ENCODE measurements at places on chromosomes 5 and 9. TPM values are rescaled to one million over a fixed set of nuclear protein-coding genes. Genes with fewer than 3 reads are reported as not detected.

The NEUROG1 gene
- total RNA-seq: 0.39 TPM

- no peaks in the 10 kb centered on the region for H3K36me3 ChIP-seq
- no peak overlapping the region for H3K4me3 ChIP-seq
- H3K4me1 ChIP-seq: no peaks in the 10 kb centered on the region
- H3K27ac ChIP-seq: no peak overlapping the region
Measured at GRCh38 chr9:3058409-3058808, 214.5 kb upstream of the PUM3 start.

DNA sequence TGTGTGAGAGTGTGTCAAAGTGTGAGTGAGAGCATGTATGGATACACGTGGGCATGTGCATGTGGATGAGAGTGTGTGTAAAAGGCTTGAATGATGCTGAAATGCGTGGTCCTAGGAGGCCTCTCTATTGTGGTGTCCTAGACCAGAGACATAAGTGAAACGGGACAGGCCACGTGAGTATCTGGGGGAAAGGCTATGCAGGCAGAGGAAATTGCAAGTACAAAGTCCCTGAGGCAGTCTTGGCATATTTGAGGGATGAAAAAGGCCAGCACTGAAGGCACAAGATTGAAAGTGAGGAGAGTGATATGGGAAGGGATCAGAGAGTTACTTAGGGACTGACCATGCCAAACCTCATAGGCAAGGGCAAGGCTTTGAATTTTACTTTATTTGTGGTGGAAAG lies 67.2 kb upstream of the CCDC152 start:
- H3K36me3 ChIP-seq: no peaks in the 10 kb centered on the region
- H3K4me1 ChIP-seq: peaks cover 3% of the 10 kb centered on the region

- peaks cover 10% of the 10 kb centered on the region for H3K27me3 ChIP-seq
Measured at GRCh38 chr9:89595646-89596045, 9.2 kb upstream of the GADD45G start.

DNA sequence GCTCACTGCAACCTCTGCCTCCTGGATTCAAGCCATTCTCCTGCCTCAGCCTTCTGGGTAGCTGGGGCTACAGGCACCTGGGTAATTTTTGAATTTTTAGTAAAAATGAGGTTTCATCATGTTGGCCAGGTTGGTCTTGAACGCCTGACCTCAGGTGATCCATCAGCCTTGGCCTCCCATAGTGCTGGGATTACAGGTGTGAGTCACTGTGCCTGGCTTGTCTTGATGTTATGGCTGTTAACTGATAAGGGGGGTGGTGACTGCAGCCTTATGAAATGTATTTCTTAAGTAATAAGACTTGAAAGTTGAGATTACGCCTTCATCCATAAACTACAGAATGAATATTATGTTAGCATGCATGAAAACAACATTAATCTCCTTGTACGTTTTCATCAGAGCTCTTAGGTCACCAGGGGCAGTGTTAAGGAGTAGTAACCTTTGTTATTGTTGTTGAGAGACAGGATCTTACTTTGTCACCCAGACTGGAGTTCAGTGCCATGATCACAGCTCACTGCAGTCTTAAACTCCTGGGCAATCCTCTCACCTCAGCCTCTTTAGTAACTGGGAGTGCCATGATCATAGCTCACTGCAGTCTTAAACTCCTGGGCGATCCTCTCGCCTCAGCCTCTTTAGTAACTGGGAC lies 148.3 kb downstream of the ATP10B start:
- H3K36me3 ChIP-seq: no peaks in the 10 kb centered on the region
- DNase-seq: no peak
- H3K4me1 ChIP-seq: no peaks in the 10 kb centered on the region
- H3K27ac ChIP-seq: no peak overlapping the region
- H3K4me3 ChIP-seq: no peak overlapping the region
- no peaks in the 10 kb centered on the region for H3K27me3 ChIP-seq

- H3K4me1 ChIP-seq: no peaks in the 10 kb centered on the region
- H3K4me3 ChIP-seq: no peak overlapping the region
- no peak for DNase-seq
- H3K36me3 ChIP-seq: no peaks in the 10 kb centered on the region
- H3K27me3 ChIP-seq: no peaks in the 10 kb centered on the region
- no peak overlapping the region for H3K27ac ChIP-seq
Measured at GRCh38 chr5:107196500-107197059, 474.2 kb downstream of the EFNA5 start.
